A673 (cell line): ENCODE measurements at places on chromosomes 13 and 19.

DNA sequence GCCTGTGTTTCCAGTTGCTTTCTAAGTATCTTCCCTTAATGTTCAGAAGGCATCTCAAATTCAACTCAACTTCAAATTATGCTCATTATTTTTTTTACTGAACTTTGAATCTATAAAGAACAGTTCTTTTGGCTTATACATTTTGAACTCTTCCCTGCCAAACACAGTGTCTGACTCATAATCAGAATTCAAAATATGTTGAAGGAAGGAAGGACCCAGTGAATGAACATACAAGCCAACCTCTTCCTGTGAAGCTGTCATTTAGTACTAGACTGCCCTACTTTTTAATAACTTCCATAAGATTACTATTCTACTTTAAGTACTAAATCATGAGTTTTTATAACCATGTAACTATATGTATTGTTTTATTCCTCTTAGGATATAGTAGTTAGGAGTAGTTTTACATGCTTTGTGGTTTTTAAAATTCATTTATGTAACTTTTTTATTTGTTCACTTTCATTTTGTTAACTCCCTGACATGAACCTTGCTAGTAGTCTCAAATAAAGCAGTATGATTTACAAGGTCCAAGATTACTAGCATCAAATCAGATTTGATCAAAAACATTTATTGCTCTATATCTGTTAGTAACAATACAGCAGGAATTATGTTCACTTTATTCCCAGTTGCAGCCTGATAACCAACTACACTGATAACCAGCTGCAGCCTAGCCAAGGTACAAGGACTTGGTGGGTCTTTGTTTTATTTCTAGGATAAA lies 6.4 kb downstream of the NUDT15 start:
- H3K27me3 ChIP-seq, result no peaks in the 10 kb centered on the region
- H3K36me3 ChIP-seq, result peaks cover 28% of the 10 kb centered on the region
- H3K27ac ChIP-seq, result no peak overlapping the region
- no peak overlapping the region for H3K4me3 ChIP-seq
- DNase-seq, result no peak
- no peaks in the 10 kb centered on the region for H3K4me1 ChIP-seq

GRCh38 chr13:46644816-46645215 lies 91.8 kb downstream of the LRCH1 start:
- no peaks in the 10 kb centered on the region for H3K36me3 ChIP-seq
- H3K4me3 ChIP-seq, result no peak overlapping the region
- H3K27me3 ChIP-seq, result no peaks in the 10 kb centered on the region
- DNase-seq, result no peak

DNA sequence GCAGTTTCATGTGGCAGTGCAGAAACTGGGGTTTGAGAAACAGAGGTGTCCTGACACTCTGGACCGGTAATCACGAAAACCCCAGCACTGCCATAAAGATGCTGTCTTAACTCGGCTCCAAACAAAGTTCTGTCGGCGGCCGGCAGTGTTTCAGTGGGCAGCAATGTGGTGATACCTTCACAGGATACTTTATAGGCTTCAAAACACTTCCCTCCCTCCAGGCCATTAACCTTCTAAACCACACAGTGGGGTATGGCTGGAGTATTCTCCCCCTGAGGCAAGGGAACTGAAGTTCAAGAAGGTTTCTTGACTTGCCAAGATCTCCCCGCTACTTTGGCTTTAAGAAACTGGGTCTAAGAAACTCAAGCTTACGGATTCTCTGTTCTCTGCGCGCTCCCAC lies 1.1 kb downstream of the RUBCNL start:
- H3K27me3 ChIP-seq, result no peaks in the 10 kb centered on the region
- peaks cover 42% of the 10 kb centered on the region for H3K4me1 ChIP-seq
- peak overlapping the region; percentile 96 for H3K27ac ChIP-seq
- no peak for DNase-seq
- peak overlapping the region; percentile 90 for H3K4me3 ChIP-seq

DNA sequence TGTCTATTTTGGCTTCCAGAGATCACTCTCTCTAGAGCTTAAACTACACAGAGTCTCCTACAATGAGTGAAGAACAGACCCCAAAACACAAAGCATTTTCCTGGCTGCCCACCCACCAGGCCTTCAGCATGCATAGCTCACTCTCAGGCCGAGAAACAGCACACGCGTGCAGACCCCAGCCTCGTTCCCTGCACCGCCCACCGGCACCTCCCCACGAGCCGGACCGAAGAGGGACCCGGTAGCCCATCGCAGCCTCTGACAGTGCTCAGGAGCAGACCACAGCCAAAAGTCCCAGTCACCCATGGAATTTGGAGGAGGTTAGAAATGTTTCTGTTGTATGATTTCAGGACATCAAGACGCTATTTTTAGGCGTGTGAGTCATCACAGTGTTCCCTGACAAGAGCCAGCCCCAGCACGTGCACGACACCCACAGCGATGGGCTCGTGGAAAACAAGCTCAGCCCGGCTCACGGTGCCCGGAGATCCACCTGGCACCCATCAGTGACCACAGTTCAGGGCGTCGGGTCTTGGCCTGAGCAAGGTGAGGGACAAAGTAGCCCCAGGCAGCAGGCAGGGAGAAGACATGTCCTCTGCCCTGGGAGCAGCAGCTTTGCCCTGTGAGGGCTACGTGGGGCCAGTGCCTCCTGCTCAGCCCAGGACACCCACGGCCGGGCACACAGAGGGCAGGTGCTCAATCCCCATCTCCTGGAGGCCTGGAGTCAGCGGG lies 50.1 kb upstream of the SPACA7 start:
- no peaks in the 10 kb centered on the region for H3K4me1 ChIP-seq
- H3K27me3 ChIP-seq, result peaks cover 64% of the 10 kb centered on the region
- no peak overlapping the region for H3K27ac ChIP-seq
- no peak overlapping the region for H3K4me3 ChIP-seq

- H3K4me1 ChIP-seq, result peaks cover 9% of the 10 kb centered on the region
- no peaks in the 10 kb centered on the region for H3K36me3 ChIP-seq
- H3K27ac ChIP-seq, result no peak overlapping the region
Measured at GRCh38 chr19:7830272-7830771, 304 bp downstream of the EVI5L start.

DNA sequence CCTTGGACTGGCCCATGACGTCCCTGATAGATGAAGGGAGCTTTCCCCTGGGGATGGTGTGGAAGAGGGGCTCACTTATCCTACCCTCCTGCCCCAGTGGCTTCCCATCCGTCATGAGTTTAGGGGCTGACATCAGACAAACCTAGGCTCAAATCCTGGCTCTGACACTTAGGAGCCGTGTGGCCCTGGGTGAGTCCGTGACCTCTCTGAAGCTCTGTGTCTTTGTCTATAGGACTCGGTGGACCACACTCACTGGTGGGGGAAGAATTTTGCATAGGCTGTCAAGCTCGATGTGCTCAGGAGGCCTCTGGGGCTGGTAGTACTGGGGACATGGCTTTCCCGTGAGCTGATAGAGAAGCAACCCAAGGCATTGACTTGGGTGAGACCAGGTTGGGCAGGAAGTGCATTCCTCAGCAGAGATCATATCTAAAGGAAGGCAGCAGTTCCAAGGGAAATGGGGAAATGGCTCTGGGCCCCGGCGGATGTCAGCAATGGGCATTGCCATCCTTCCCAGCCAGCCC lies 17.4 kb upstream of the AP1M2 start:
- H3K4me1 ChIP-seq, result peaks cover 2% of the 10 kb centered on the region
- H3K4me3 ChIP-seq, result no peak overlapping the region
- no peak overlapping the region for H3K27ac ChIP-seq
- DNase-seq, result no peak
- no peaks in the 10 kb centered on the region for H3K36me3 ChIP-seq
- H3K27me3 ChIP-seq, result no peaks in the 10 kb centered on the region

GRCh38 chr13:99357131-99357596 lies 50.0 kb upstream of the GPR183 start:
- no peak overlapping the region for H3K4me3 ChIP-seq
- H3K27ac ChIP-seq, result no peak overlapping the region
- no peaks in the 10 kb centered on the region for H3K27me3 ChIP-seq

DNA sequence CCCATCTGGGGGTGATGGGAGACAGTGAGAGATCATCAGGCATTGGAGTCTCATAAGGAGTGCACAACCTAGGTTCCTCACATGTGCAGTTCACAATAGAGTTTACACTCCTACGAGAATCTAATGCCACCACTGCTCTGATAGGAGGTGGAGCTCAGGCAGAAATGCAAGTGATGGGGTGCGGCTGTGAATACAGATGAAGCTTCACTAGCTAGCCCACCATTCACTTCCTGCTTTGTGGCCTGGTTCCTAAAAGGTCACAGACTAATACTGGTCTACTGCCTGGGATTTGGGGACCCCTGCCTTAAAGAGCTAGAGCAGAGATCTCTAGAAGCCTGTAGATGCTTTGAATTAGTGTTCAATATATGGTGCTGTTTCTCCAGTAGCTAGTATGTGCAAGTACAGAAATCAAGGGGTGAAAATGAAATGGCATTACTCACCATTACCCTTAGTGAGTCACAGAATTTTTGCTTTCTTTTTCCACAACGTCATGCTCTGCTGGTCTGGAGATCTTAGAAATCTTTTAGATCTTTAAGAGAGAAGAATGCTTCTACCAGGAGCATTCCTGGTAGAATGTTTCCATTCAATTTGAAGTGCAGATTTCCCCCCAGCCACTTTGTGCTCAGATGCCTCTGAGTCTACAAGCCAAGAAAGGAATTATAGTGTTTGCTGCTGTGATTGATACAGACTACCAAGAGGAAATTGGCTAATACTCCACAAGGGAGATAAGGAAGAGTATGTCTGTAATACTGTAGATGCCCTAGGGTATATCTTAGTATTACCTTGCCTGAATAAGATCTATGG lies 2301.2 kb downstream of the PCDH9 start:
- DNase-seq, result peak; percentile 9
- H3K36me3 ChIP-seq, result no peaks in the 10 kb centered on the region
- H3K27me3 ChIP-seq, result no peaks in the 10 kb centered on the region
- no peak overlapping the region for H3K4me3 ChIP-seq
- no peak overlapping the region for H3K27ac ChIP-seq
- H3K4me1 ChIP-seq, result no peaks in the 10 kb centered on the region

GRCh38 chr13:50841786-50842185 lies 1.7 kb downstream of the DLEU7 start:
- H3K27ac ChIP-seq, result no peak overlapping the region
- no peaks in the 10 kb centered on the region for H3K27me3 ChIP-seq
- H3K4me1 ChIP-seq, result no peaks in the 10 kb centered on the region

DNA sequence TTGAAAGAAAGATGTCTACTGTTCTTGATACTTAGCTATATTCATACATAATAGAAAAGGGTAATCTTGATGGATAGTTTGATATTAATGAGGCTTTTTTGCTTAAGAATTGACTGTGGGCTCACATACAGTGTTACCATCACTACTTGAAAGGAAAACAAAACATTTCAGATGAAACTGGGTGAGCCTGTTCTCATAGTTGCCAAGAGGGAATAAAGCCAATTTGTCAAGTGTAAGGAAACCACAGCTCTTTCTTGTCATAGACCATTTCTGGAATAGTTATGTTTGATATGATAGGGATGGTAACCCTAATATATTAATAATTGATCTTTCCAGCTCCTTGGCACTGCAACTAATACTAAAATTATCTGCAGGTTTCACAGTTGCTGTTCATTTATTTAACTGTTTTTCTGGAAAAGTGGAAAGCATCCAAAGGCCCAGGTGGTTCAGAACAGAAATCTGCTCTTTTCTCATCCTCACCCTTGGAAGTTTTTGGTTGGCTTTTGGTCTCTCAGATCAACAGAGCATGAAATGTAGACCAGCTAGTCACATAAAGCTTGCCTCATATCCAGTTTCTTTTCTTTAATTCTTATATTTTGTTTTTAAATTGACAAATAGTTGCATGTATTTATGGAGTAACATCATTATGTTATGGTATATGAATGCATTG lies 43.2 kb downstream of the ARHGEF7 start:
- H3K36me3 ChIP-seq, result no peaks in the 10 kb centered on the region
- no peak overlapping the region for H3K4me3 ChIP-seq
- H3K27ac ChIP-seq, result no peak overlapping the region
- H3K4me1 ChIP-seq, result no peaks in the 10 kb centered on the region
- no peaks in the 10 kb centered on the region for H3K27me3 ChIP-seq

GRCh38 chr13:36772853-36773252 lies 46.2 kb upstream of the RFXAP start:
- no peaks in the 10 kb centered on the region for H3K4me1 ChIP-seq
- no peak overlapping the region for H3K27ac ChIP-seq
- no peak overlapping the region for H3K4me3 ChIP-seq
- no peaks in the 10 kb centered on the region for H3K27me3 ChIP-seq

DNA sequence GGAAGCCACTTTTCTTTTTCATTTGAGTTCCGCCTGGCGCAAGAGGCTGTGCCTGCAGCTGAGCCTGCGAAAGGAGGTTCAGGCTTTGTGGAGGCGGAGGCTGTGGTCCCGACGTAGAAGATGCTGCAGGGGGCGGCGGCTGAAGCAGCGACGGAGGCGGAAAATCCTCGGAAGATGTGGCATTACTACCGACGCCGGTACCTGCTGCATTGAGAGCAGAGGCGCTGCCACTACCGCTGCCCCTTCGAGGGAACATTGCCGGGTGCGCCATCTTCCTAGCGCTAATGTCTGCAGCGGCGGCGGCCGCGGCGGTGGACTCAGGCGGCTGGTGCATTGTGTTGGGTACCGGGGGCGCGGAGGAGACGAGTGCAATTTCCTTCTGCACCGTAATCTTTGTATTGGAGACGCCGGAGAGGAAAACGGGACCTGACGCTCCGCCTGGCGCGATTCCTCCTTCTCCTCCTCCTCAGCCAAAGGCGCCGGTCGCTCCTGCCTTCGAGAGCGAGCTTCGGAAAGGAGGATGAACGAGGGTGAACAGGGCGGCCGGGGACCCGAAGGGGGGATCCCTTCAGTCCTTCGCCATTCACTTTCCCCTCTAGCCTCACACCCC lies at the start of gene TSC22D1:
Gene TSC22D1, minus strand, starts transcription at position 590 of the 610 bp plus-strand sequence. Its CDS starts 256 bp downstream, at position 334.
- H3K4me3 ChIP-seq, result peak within 1 kb of the TSS; percentile 91
- H3K27me3 ChIP-seq, result no peaks in the 10 kb centered on the region
- peak; percentile 61 for DNase-seq
- peaks cover 38% of the 10 kb centered on the region for H3K4me1 ChIP-seq

DNA sequence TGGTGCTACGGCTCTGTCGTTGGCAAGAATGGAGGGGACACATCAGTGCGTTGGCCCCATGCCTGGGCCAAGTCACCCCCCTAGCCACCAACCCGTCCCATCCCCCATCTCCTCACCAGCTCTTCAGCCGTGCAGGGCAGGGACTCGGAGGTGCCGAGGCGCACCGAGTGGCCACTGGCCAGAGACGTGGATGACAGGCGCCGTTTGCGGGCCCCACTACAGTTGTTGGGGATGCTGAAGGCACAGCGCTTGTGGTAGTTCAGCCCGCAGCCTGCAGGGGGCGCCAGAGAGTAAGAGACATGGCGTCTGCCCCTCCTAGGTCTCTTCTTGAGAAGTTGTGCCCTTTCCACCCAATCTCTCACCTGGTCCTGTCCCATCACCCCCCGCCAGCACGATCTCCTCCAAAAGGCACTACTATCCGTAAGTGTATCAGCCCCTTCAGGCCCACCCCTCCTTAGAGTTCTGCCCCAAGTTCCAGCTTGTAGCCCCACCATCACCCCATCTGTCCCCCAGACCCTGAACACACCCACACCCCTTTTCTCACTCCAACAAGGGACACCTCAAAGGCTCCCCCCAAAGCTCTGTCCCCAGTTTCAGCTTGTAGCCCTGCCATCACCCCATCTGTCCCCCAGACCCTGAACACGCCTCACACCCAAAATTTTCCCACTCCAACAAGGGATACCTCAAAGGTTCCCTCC lies 12.4 kb downstream of the PRKD2 start:
- no peaks in the 10 kb centered on the region for H3K27me3 ChIP-seq
- H3K4me3 ChIP-seq, result no peak overlapping the region
- no peaks in the 10 kb centered on the region for H3K4me1 ChIP-seq

- peak overlapping the region; percentile 91 for H3K27ac ChIP-seq
- H3K27me3 ChIP-seq, result no peaks in the 10 kb centered on the region
- peak; percentile 48 for DNase-seq
- H3K4me1 ChIP-seq, result peaks cover 76% of the 10 kb centered on the region
Measured at GRCh38 chr13:60331249-60332012, 65.6 kb upstream of the TDRD3 start.

GRCh38 chr19:49127674-49128544 lies 8.6 kb downstream of the PPFIA3 start:
- H3K4me1 ChIP-seq, result peaks cover 18% of the 10 kb centered on the region
- H3K36me3 ChIP-seq, result peaks cover 7% of the 10 kb centered on the region
- peak overlapping the region; percentile 49 for H3K4me3 ChIP-seq
- peak; percentile 98 for DNase-seq
- no peaks in the 10 kb centered on the region for H3K27me3 ChIP-seq
- H3K27ac ChIP-seq, result no peak overlapping the region
